ENCODE measurements at places on chromosomes 5 and 9. TPM values are rescaled to one million over a fixed set of nuclear protein-coding genes. Genes with fewer than 3 reads are reported as not detected.

DNA sequence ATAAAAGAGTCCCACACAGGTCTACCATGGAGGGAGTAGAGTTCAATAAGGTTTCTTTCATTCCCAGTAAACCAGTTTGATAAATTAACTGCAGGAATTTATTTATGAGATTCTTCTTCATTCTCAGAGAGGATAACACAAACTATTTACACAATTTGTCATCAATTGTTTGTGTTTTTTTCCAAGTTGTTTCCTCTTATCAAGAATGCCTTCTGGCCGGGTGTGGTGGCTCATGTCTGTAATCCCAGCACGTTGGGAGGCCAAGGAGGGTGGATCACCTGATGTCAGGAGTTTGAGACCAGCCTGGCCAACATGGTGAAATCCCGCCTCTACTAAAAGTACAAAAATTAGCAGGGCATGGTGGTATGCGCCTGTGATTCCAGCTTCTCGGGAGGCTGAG lies 216.7 kb downstream of the MLLT3 start:
- ATAC-seq: no peak

JMY gene
- 54.2 TPM for total RNA-seq

NIM1K gene
- total RNA-seq: 0.94 TPM

SPATA31C1 gene
- total RNA-seq: not detected

DNA sequence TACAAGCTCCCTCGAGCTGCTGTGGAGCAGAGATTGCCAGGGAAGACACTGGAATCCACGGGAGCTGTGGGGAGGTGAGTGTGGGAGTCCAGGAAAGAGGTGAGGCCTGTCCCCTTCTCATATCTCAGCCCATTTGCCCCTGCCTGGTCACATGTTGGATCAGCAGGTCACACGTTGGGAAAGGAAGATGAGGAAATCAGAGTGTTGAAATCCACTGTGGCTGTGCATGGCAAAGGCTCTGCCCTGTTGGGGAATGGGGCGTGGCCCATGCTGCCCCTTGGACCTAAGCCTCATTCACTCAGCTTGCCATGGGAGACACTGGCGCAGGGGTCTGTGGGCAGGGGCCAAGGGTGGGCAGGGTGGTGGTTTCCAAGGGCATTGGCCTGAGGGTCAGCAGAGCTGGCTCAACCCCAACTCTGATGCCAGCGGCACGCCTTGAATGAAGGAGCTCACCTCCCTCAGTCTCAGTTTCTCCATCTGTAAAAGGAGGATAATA lies 85.4 kb upstream of the CPEB4 start:
- ATAC-seq: no peak

- peak; percentile 36 for ATAC-seq
Observed at GRCh38 chr5:174317256-174317894, 271.9 kb downstream of the NSG2 start.

DNA sequence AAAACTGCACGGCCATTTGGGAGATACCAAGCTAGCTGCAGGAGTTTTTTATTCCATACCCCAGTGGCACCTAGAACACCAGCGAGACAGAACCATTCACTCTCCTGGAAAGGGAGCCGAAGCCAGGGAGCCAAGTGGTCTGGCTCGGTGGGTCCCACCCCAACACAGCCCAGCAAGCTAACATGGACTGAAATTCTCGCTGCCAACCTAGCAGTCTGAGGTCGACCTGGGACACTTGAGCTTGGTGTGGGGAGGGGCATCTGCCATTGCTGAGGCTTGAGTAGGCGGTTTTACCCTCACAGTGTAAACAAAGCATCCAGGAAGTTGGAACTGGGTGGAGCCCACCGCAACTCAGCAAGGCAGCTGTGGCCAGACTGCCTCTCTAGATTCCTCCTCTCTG lies 108.9 kb upstream of the CHD1 start:
- no peak for ATAC-seq

- no peak for ATAC-seq
Observed at GRCh38 chr9:129355631-129356030, 177.6 kb upstream of the IER5L start.

DNA sequence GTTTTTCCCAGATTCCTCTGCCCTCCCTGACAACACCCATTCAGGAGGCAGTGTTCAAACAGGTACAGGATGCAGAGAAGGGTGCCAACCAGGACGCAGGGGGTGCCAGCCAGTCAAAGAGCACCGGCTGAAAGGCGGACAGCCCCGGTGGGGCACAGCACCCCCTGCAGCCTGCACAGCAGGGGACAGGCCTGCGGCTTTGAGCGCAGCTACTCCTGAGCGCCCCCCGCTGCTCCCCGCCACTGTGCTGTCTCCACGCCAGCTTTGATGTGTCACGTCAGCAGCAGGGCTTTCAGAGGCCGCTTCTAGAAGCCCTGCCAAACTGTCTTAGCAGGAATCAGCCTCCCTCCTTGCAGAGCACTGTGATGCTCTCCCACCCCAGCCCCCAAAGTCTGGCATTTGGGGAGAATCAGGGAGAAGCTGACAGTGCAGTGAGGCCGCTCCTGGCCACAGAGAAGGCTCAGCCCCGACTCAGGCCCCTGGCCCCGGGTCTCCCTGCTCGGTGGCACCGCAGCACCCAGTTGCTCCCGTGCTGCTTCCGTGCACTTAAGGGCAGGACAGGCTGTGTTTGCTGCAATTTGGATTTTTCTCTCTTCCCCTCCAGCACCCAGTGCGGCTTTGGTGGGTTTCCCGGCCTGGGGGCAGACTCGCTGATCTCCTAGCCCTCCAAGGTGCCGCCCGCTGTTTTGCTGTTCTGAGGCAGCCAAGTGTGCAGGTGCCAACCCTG lies 20.3 kb downstream of the AK8 start:
- ATAC-seq: no peak

FSTL4 gene
- 0.22 TPM for total RNA-seq

GABBR2 gene
- total RNA-seq: not detected

GRCh38 chr9:37575921-37576721 lies at the start of gene FBXO10:
FBXO10 (minus strand) TSS chr9:37576380; CDS start chr9:37541768, 34,612 bp downstream.
- peak; percentile 95 for ATAC-seq
